ENCODE measurements at places on chromosomes 2 and 18.

- no peak for DNase-seq
Measured at GRCh38 chr2:101850450-101850849, 141.3 kb upstream of the IL1R2 start.

- DNase-seq, result no peak
Measured at GRCh38 chr2:121555008-121555407, 24.3 kb downstream of the RNU4ATAC start.

DNA sequence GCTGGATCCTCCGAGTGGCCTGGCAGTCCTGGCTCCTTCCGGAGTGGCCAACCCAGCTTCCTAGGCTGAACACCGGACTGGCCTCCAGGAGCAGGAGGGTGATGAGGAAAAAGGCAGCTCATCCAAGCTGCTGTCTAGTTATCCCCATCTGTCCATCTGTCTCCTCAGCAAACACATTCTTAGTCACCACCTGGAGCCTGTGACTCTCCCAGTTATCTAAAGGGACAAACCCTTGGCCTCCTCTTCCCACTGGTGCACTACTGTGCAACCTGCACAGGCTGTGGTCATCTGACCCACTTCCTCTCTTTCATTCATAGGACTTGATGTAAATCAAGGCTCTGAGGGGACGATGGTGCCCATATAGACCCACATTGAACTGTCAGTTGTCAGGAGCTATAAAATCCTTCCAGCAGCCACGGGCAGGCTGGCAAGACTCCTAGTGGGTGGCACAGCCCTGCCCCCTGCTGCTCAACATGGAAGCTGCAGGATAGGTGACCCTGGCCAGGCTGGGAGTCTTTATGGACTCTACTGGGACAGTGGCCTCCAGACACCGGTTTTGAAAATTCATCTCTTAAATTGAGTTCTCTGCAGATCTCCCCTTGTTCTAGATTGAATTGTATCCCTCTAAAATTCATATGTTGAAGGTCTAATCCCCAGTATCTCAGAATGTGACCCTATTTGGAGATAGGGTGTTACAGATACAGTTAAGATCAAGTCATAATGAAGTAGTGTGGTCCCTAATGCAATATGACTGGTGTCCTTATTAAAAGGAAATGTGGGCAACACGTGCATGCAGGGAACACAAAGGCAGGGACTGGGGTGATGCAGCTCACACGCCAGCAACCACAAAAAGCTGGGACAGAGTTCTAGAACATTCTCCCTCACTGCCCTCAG lies 29.3 kb upstream of the DUSP2 start:
- DNase-seq, result peak; percentile 68

DNA sequence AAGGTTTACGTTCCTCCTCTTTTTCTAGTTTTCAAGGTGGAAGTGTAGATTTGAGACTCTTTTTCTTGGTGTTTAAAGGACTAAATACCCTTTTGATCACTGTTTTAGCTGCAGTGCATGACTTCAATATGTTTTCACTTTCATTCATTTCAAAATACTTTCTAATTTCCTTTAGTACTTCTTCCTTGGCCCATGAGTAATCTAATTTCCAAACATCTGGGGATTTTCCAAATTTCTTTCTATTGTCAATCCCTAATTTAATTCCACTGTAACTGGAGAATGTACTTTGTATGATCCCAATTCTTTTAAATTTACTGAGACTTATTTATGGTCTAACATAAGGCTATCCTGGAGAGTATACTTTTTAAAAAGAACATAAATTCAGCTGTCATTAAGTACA lies 3.8 kb upstream of the RHBDD1 start:
- no peak for DNase-seq

DNA sequence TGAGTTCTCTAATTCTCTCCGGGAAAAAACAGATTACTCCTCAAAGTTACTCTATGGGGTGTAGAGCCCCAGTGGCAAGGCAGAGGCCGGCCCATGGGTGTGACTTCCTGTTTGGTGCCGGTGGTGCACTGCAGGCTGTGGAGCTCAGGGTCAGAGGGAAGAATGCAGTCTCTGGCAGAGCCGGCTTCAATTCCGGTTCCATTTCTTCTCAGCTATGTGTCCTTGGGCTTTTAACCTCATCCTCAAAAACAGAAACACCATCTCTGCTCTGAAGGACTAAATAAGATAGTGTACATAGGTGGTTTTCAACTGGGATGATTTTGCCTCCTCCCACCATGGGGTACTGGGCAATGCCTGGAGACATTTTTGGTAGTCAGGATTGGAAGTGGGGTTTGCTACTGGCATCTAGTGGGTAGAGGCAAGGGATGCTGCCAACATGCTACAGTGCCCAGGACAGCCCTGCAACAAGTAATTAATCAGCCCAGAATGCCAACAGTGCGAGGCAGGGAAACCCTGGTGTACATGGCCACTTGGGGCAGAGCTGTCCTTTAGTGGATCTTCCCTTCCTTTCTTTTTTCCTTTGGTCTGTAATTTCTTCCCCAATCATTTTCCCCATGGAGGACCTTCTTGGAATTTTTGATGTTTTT lies 81.2 kb downstream of the INSIG2 start:
- no peak for DNase-seq

DNA sequence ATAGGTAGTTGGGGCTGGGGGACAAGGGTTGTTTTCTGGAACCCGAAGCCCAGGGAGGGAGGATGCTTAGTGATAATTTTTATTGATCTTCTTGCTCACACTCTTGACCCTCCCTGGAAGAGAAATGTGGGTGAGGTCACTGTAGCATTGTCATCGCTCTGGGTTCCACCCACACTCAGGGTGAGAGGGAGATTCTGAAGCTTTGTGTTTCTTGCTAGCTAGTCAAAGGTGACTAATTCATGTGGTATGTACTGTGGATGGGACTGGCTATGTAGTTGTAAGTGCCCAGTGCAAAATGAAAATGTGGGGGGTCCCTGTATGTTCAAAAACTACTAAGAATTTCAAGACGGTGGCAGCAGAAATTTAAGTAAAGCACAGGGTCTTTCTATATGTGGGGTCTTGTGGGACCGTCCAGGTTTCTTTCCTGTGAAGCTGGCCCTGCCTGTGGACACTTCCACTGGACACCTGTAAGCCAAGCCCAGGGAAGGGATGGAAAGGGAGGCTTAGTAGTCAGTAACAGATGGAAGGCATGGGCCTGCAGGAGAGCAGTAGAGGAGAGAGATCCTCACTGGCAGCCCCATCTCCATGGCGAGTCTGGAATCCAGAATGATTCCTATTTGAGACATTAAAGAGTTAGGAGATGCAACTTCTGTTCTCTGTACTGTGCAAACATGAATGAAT lies 35.0 kb downstream of the TSN start:
- DNase-seq, result no peak

DNA sequence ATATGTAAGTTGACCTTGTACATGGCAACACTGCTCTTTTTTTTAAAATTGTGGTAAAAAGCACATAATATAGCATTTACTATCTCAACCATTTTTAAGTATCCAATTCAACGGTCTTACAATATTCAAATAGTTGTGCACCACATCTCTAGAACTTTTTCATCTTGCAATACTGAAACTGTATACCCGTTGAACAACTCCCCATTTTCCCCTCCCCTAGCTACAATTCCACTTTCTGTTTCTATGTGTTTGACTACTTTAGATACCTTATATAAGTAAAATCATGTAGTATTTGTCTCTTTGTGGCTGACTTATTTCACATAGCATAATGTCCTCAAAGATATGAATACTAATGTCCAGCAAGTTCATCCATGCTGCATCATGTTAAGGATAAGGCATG lies 452.1 kb downstream of the TXNL1 start:
- no peak for DNase-seq

GRCh38 chr2:199977984-199978415 lies 22.6 kb downstream of the MAIP1 start:
- DNase-seq, result peak; percentile 78

DNA sequence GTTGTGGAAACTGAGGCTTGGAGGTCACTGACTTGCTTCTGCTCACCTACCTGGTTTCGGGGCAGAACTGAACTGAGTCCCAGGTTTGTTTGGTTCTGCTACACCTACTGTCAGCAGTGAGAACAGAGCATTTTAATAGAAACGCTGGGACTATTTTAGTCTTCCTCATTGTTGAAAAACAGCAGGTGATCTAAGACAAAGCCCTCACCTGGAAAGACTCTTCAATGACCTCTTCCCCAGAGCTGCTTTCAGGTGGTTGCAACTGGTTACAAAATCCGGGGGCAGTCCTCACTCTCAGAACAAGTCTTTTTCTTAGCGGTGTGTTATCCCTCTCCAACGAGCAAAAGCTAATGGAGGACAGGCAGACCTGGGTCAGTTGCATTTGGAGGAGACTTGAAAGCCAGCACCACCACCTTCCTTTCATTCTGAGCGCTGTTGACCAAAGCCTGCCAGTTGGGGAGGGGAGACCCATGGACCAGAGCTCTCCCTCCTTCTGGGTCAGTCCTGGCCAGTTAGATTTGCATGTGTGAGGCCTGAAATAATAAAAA lies 217.0 kb downstream of the NCK2 start:
- no peak for DNase-seq

- peak; percentile 2 for DNase-seq
Measured at GRCh38 chr2:144890828-144891227, 370.9 kb upstream of the ZEB2 start.

GRCh38 chr2:168916331-168916675 lies 15.2 kb downstream of the G6PC2 start:
- DNase-seq, result no peak

- no peak for DNase-seq
Measured at GRCh38 chr2:134212746-134213145, 41.1 kb upstream of the MGAT5 start.

GRCh38 chr18:78405763-78406162 lies 573.9 kb upstream of the SALL3 start:
- no peak for DNase-seq

DNA sequence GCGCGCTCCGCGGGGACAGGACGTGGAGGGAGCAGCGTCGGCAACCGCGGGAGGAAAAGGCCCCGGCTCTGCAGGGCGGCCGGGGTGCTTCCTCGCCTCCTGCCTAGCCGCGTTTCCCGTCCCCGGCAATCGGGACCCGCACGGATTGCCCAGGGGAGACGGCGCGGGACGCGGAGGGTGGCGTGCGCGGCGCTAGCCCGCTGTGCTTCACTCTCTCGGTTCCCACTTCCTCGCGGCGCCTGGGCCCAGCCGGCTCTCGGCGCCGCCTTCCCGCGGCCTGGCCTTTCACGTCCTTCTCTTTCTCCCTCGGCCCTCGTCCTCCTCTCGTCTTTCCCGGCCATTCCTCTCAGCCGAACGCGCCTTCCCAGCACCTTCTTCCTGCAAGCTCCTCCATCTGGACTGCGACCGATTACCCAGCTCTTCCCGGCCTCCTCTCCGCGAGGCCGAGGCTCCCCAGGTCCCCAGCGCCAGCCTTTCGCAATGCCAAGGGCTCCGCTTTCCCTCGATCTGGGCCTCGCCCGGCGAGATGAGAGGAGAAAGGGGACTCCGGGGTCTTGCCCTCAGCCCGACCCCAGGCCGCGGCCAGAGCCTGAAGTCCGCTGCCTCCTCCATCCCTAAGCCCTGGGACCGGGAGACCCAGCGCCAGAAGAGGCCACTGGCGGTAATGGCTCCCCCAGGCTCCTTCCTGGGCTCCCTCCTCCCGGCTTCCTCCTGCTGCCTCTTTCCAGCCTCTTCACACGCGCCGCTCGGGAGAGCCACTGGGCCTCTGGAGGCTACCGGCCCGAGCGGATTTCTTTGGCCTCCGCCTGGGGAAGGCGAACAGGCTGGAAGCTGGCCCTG lies 34.3 kb upstream of the ATP6V1B1 start:
- DNase-seq, result no peak

- DNase-seq, result no peak
Measured at GRCh38 chr2:216352653-216353270, 19.5 kb downstream of the MARCHF4 start.

DNA sequence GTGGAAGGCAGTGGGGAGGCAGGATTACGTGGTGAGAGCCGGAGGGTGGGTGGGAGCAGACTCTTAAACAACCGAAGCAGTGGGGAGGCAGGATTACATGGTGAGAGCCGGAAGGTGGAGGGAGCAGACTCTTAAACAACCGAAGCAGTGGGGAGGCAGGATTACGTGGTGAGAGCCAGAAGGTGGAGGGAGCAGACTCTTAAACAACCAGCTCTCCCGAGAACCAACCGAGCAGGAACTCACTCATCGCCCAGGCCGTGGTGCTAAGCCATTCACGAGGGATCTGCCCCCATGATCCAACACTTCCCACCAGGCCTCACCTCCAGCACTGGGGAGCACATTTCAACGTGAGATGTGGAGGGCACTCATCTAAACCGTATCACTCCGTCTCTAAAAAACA lies 87.7 kb downstream of the RTP5 start:
- no peak for DNase-seq

- DNase-seq, result no peak
Measured at GRCh38 chr2:15788830-15789229, 151.5 kb upstream of the MYCN start.

DNA sequence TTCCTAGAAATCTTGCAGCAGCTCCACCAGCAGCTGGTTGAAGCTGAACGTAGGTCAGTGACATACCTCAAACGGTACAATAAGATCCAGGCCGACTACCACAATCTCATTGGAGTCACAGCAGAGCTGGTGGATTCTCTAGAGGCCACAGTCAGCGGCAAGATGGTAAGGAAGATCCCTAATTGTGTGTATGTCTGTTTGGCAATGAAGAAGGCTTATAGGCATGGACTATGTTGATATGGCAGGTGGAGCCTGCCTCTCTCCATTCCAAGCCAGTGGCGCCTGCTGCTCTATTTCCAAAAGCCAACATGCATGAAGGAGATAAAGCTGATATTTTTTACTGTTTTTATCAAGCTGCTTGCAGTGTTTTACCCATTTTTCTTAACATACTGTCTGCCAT lies 36.8 kb downstream of the ARMC9 start:
- no peak for DNase-seq

- peak; percentile 32 for DNase-seq
Measured at GRCh38 chr18:62183578-62184195, 3.2 kb downstream of the PIGN start.

- DNase-seq, result no peak
Measured at GRCh38 chr2:30636311-30636710, 170.9 kb downstream of the CAPN13 start.

All from large intestine (tissue), 12 donors.